Fibroblast of pulmonary artery (primary cell): ENCODE measurements at places on chromosomes 7 and 10.

- no peak for DNase-seq
Observed at GRCh38 chr7:12943781-12944180, 256.3 kb downstream of the ARL4A start.

DNA sequence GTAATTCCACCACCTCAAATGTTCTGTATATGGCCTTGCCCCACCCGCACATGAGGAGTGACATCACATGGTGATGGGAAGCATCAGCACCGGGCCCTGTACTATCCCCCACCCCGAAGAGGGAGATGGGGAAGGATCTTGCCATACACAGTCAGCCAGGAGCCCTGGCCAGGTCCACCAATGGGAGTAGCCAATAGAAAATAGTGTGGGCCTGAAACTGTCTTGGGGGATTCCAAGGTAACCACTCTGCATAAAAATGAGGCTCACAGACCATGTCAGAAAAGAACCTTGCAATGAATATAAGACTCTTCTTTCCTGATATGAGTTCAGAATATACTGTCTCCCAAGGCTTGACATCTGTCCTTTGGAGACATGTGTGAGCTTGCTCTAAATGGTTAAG is 51.1 kb downstream of the ADRB1 start:
- DNase-seq: no peak

GRCh38 chr7:103150192-103150591 is 1.3 kb upstream of the NAPEPLD start:
- no peak for DNase-seq

- DNase-seq: peak; percentile 45
Observed at GRCh38 chr10:68106656-68107055, 2.6 kb upstream of the MYPN start.

GRCh38 chr7:3043544-3044371 is at the start of gene CARD11:
CARD11 (minus strand) TSS chr7:3043867; CDS start chr7:2958506, 85,361 bp downstream.
- DNase-seq: peak; percentile 8

- no peak for DNase-seq
Observed at GRCh38 chr10:6101181-6101580, 12.3 kb downstream of the RBM17 start.

DNA sequence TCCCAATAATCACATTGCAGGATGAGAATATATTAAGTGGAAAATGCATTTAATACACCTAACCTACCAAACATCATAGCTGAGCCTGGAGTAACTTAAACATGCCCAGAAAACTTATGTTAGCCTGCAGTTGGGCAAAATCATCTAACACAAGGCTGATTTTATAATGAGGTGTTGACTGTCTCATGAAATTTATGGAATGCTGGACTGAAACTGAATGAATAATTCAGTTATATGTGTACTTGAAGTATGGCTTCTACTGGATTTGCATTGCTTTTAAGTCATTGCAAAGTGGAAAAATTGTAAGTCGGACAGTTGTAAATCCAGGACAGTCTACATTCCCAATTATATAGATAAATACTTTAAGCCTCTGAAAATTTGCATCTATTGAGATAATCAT is 5.4 kb downstream of the SFTPA1 start:
- DNase-seq: no peak

DNA sequence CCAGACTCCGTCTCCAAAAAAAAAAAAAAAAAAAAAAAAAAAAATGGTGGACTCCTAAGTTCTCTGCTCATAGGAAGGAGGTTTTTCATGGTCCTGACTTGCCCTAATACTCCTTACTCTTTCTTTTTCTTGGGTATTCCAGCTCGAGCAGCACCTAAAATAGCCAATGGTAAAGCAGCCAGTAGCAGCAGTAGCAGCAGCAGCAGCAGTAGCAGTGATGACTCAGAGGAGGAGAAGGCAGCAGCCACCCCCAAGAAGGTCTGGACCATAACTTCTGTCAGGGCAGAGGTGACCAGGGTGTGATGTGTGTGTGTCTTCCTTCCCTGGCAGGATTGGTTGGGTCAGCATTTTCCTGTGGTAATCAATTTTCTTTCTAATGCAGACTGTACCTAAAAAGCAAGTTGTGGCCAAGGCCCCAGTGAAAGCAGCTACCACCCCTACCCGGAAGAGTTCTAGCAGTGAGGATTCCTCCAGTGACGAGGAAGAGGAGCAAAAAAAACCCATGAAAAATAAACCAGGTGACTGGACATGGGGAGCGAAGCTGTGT is 6.9 kb downstream of the NOLC1 start:
- no peak for DNase-seq

DNA sequence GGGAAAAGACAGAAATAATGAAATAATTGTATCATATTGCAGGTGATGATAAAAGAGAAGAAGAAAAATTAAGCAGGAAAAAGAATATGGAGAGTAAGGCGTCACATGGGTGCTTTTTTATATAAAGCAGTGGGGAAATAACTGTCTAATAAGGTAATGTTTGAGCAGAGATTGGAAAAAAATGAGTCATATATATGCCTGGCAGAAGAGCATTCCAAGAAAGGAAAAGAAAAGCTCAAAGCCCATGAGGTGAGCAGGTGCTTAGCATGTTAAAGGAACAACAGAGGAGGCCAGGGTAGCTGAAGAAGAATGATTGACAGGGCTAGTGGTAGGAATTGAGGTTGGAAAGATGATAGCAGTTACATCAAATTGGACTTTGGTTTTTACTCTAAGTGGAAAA is 739.5 kb downstream of the SORCS1 start:
- peak; percentile 51 for DNase-seq

GRCh38 chr7:141974831-141975230 is 1.3 kb upstream of the TAS2R38 start:
- DNase-seq: no peak

DNA sequence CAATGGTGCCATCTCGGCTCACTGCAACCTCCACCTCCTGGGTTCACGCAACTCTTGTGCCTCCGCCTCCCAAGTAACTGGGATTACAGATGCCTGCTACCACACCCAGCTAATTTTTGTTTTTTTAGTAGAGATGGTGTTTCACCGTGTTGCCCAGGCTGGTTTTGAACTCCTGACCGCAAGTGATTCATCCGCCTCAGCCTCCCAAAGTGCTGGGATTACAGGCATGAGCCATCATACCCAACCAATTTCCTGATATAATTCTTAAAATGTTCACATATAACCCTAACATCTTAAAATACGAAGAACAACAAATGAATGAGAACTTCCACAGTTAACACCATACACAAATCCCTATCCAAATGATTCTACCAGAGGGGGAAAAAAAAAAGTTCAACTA is 31.2 kb downstream of the BAIAP2L1 start:
- no peak for DNase-seq

GRCh38 chr10:96671211-96671890 is 49.0 kb downstream of the PIK3AP1 start:
- no peak for DNase-seq

GRCh38 chr7:140229591-140230515 is 53.1 kb upstream of the KDM7A start:
- no peak for DNase-seq

- DNase-seq: no peak
Observed at GRCh38 chr10:70760271-70760787, 24.8 kb downstream of the TBATA start.

DNA sequence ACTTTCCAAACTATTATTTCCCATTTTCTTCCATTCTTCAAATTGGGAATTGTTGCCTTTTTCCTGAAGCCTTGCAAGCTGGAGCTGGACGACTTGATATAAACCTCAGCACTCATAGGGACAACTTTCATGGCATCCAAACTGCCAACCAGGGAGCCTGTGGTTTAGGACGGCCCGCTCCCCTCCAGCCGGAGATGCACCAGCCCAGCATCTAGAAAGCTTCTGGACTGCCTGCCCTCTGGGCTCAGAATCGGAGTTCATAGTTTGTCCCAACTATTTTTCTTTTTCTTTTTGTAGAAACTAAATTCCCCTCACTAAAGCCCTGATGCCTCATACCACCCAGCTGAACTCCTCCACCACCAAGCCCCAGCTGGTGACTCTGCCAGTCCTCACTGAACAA is 200.3 kb downstream of the DNAJB6 start:
- no peak for DNase-seq

DNA sequence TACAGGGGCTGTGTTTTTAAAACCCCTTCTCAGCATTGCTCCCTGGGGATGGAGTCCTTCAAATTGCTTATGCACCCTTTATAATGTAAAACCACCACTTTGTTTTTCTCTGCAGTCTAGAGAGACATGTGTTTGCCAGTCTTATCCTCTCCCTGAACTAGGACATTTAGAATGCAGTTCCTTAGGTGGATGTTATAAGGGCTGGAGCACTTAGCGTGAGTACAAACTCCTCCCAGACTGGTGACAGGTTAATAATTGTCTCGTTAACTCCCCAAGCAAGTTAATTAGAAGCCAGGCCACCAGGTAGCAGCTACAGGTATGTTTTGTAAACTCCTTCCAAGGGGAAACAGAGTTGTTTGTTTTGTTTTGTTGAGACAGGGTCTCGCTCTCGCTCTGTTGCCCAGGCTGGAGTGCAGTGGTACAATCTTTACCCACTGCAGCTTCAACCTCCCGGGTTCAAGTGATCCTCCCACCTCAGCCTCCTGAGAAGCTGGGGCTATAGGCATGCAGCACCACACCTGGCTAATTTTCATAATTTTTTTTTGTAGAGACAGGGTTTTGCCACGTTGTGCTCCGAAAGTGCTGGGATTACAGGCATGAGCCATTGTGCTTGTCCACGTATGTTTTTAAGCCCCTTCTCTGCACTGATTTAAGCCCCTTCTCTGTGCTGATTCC is 100.2 kb downstream of the FAM107B start:
- DNase-seq: no peak

DNA sequence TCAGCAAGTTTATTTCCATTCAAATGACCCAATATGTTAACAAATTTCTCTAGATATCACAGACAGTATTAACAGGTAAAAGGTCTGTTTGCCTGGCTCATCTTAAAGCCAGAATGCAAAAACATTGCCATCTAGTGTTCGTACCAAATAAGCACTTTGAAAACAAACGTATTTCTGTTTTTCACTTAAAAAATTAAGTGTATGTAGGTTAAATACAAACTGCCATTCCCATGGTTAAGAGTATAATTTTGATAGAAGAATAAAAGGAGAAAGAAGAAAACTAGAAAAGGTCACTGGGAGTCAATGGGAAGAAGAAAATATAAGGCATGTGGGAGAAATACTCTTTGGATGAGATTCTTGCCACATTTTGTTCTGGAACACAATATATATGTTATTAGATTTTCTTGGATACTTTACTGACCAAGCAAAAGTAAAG is 51.0 kb downstream of the ORC5 start:
- DNase-seq: peak; percentile 59

DNA sequence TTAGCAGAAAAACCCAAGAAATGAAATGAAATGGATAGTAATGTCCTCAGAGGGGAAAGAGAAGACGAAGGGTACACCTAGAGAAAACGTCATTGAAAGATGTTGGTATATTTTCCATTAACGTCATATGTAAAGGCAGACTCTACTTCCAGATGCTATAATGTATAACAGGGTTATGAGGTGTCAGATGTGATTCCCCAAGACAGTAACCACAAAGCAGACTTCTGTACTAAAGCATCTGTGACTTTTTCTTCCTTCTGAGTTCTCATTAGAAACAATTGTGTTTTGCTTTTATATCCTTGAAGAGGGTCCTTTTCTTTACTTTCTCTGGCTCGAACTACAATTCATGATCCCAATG is 37.4 kb downstream of the LRRC72 start:
- DNase-seq: no peak

- DNase-seq: peak; percentile 55
Observed at GRCh38 chr7:142711746-142712616, 37.3 kb upstream of the PRSS1 start.

GRCh38 chr7:99124236-99124635 is 19.7 kb downstream of the SMURF1 start:
- DNase-seq: no peak

DNA sequence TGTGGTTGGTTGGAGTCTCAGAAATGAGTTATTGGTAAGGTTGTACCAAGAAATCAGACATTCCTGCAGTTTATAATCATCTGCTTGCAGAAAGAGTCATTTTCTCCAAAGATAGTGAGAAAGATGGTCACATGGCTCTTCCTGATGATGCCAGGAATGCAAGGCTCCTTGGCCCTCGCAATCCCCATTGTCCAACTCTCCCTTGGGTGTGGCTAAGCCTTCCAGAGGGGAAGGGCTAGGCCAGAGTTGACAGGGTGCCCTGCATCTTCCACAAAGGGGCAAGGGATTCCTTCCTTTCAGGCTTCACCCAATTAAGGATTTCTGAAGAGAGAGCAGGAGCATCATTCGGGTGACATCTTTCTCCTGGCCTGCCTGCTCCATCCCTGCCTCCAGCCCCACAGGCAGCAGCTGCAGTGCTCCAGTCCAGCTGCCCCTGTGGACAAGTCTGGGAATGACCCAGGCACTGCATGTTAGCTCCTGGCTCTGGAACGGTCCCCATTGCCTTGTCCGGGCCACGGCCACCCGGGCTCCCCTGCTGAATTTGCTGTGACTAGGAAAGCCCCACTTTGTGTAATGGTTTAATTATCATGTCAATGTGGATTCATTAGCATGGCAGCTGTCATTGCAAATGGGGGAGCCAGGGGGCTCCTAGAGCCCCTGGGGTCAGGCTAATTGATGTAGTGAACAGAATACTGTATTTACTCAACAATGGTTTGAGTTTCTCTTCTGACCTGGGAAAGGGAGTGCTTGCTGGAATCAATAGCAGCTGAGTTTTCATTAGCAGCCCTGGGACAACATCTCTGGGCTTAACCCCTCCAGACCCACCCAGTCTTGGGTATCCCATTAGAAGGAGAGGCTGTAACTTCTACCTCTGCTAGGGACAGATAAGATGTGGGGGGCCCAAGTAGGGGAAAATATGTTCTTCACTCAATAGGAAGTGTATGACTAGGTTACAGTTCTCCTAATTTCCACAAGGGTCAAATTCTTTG is 112.6 kb upstream of the TBX20 start:
- no peak for DNase-seq

GRCh38 chr10:30704026-30704600 is 74.6 kb upstream of the LYZL2 start:
- no peak for DNase-seq

GRCh38 chr7:80088705-80089104 is 45.9 kb upstream of the GNAI1 start:
- peak; percentile 32 for DNase-seq

- DNase-seq: no peak
Observed at GRCh38 chr10:92492748-92493240, 81.1 kb downstream of the IDE start.
